Hematopoietic multipotent progenitor cell treated with erythropoietin and hydrocortisone succinate and interleukin-3 and kit ligand, for 4 days (in vitro differentiated cells): ENCODE measurements at places on chromosomes 7 and 10.

DNA sequence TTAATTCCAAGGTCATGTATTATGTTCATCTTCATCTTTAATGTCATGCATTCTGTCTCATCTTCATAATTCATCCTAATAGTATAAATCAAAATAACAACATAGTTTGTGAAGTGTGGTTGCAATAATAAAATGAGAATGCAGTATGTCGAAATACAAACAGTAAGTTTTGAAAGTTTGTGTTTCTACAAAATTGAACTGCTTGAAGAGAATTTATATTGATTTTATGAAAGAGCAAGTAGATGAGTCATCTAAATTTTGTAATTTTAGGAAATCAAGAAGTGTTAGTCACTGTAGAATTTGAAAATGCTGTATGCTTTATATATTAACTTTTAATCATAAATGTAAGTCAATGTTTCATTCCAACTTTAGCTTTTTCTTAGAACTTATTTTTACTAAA, 190.5 kb upstream of the PPP1R3A start:
- no peak for DNase-seq

DNA sequence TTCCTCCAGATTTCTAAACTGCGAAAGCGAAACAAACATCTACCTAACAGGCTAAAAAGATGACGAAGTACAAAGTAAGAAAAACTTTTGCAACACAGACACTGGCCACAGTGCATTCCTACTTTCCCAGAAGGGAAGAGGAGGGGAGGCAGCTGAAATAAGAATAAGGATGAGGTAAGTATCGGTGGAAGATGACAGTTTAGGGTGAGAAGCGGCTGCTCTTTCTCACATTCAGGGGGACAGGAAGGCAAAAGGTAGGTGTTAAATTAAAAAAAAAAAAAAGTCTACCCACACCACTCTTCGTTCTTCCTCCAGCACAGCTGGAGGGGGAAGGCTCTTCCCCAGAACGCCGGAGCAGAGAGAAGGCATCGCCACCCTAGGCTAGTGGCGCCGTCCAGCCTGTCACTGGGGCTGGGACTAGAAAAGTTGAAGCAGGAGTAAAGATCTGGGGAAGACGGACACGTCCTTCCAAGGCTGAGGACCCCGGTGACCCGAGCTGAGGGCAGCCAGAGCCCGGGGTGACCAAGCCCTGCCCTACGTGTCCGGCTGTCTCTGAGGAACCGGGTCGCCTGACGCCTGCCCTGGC, 846 bp downstream of the DNAJC1 start:
- DNase-seq = peak; percentile 60

- no peak for DNase-seq
Observed at GRCh38 chr7:35802102-35802466, 1.2 kb downstream of the SEPTIN7 start.

DNA sequence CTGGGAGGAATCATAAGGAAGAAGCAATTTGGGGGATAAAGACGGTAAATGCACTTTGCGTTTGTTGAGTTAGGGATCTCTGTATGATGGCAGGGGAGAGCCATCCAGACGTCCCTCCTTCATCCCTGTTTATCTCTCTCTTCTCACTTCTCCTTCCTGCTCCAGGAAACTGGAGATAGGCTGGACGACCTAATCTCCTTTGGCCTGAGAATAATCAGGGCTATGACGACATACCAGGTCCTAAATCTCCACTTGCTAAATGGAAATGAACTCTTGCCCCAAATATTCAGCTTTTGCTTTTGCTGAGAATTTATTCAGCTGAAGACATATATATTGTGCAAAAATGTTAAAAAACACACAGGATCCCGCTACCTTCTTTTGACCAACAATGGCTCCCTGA, 182.9 kb upstream of the INHBA start:
- DNase-seq = no peak

DNA sequence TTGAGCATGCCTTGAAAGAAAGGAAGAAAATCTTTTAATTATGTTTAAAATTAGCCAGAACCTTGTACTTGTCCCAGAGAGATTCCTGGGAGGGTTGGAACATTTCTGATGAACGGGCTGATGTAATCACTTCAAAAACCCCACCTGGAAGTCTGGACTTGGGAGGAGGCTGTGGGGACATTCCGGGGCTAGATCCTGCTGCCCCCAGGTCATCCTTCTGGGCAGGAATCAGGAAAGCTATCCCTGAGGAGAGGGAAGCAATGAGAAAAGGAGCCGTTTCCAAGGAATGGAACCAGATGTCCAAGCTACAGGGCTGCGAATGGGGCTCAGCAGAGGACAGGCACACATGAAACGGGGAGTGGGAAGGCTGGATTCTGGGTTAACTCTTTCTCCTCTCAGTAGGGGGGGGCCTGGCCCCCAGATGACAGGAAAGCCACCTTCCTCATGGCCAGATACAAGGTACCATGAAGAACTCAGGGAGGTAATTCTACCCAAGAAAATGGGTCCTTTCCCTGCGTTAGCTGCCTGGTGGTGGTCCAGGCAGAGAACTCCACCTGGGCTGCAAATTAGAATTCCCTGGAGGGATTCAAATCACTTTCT, 280.1 kb downstream of the TCF7L2 start:
- no peak for DNase-seq

DNA sequence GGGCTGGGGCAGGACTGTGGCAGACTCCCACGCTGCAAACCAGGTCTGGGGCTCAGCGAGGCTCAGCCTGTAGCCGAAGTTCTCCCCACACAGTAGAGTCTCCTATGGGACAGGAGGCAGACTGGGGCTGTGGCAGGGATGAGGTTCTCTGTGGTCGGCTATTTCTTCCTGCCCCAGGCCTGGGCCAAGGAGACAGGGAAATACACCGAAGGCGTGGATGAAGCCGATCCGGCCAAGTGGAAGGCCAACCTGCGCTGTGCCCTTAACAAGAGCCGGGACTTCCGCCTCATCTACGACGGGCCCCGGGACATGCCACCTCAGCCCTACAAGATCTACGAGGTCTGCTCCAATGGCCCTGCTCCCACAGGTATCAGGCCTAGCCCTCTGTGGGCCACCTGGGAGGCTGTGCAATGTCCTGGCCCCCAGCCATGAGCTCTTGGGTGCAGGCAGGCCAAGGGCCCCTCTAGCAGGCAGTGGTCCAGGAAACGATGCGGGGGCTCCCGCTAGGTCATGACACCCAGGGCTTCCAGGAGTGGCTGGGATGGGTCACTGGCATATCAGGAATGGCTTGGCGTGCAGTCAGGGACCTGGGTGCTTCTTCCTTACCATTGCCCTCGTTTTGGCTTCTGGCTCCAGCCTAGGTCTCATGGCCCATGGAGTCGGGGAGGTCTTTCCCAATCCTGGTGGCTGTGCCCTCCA, 8.1 kb downstream of the IRF5 start:
- no peak for DNase-seq

DNA sequence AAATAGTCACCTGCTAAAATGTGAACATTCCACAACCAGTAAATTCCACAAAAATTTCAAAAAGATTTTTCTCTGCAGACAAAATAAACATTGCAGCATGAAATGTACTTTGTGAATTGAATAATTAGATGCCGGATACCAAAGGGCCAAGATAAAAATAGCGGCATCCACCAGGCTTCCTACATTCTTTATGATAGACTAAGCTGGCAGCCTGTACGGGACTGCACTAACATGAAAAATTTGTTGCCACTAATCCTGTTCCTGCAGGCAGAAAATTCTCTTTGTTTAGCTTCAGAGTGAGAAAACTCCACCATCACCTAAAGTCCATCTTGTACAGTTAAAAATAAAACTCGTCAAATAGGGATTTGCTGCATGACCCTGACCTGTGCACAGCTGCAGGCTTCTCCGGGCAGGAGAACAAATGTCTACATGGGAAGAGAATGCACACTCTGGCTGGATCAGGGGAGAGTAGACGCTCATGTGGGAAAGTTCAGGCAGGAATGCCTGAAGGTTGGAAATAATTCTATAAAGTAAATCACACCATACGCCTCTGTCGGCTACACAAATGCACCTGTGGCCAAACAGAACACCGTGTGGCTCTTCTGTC, 15.6 kb upstream of the ADO start:
- DNase-seq = no peak

GRCh38 chr10:14185316-14186045, 145.2 kb downstream of the FRMD4A start:
- DNase-seq = peak; percentile 85

DNA sequence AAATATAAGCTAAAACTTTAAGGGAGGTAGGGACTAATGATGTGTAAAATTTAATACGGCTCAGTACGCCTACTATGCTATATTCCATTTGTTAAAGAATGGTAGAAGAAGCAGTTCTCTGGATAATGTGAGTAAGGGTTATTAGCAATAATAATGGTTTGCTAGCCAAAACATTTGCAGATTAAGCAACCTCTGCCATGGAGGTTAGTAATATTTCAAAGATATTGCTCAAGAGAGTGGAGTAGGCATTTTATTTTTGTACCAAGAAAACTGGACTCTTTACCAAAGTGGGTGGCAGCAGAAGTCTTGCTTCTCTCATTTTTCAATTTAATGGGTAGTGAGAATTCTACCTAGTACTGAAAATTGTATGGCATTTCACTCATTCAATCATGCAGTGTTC, 158.9 kb upstream of the TMEM106B start:
- no peak for DNase-seq

- DNase-seq = peak; percentile 99
Observed at GRCh38 chr10:17428351-17429097, 25.9 kb downstream of the ST8SIA6 start.

DNA sequence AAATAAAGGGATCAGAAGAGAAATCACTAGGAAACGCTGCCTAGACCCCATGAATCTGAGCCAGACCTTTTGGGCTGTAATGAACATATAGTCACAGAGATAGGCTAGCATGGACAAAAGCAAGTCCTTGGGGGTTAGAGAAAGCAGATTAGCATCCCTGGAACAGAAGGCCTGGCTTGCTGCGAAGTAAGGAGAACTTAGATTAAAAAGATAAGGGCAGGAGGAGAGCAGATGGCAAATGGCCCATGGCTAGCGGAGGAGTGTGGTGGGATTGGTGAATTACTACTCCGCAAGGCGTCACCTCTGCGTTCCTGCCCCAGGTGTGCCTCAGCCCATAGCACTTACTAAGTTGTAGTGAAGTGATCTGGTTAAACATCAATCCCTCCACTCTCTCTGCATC, 92.3 kb upstream of the ZNF438 start:
- no peak for DNase-seq

DNA sequence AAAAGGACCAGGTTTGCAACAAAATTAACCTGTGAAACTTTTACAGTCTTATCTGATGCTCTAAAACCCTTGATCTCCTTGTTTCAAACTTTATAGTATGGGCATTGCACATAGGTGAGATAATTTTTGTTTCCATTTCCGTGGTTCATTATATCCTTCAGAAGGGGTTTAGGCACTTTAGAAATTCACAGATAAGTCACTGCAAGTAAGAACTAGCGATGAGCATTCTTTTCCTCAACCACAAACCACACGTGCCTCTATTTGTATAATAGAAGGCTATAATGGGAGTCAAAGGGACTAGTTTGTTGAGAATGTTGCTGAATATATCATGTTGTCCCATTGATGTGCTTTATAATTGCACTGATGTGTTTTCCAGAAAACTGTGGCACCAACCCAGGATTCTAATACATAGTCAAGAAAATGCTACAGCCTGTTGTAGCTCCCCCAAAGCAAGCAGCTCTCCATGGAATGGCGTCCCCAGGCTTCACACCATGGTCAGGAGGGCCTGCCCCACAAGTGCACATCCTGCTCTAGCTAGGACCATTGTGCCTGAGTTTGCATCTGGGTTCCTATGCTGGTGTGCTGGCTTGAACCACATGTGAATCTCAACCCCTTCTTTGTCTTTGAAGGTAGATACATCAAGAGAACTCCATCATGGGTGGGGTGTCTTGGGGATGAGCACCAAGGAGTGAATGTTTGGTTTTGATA, 14.0 kb upstream of the ATXN7L1 start:
- no peak for DNase-seq

DNA sequence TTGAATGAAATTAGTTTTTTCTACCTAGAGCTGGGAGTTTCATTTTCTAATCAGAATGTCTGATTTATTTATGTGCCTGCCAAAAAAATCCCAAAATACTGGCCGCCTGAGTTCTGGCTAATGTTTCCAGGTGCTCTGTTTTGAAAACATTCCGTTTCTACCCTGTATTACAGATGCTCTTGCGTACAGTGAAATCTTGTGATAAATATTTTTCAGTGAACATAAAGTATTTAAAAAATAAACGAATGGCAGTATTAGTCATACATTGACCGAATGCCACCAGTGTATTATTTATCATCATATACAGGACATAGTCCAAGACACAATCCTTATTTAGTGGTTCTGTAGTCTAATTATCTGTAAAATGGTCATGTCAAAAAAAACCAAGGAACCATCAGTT, 102.8 kb downstream of the KAT6B start:
- no peak for DNase-seq

DNA sequence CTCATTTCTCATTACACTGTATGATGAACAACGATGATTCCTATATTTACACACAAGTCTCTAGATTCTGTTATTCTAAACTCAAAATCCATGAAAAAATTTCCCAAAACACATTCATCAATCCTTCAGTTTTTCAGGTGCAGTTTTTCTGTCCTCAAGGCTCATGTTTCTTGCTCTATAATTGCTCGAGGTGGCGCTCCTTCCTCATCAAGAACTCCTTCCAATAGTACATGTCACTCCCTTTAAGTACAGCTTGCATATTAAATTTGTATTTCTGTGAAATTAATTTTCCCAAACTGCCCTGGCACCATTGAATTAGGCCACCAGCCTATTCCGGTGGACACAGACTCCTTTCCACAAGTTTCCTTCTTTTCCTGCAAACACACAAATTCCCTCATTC, 188.7 kb upstream of the MINDY3 start:
- DNase-seq = no peak

GRCh38 chr7:54037873-54038272, 504.3 kb upstream of the VSTM2A start:
- no peak for DNase-seq

- DNase-seq = no peak
Observed at GRCh38 chr10:116737627-116738327, 4.6 kb downstream of the HSPA12A start.

GRCh38 chr7:6279937-6280336, 7.5 kb upstream of the CYTH3 start:
- DNase-seq = no peak

GRCh38 chr7:128373606-128374005, 12.1 kb upstream of the PRRT4 start:
- no peak for DNase-seq

DNA sequence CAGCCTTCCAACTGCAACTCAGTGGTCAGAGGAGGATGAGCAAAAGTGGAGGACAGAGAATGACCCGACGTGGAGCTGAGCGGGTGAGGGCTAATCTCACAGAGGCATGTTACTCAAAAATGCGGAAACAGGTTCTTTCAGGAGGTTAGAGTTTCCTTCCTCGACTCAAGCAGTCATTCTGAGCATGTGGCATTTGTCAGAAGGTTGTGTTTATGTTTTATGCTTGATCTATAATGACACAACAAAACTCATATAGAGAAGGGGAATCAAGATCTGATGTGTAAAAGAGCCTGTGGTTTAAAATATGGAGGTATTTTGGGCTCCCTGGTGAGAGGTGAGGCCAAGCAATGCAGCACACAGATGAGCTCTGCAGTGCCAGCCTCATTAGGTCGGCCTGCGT, 311.4 kb downstream of the ADARB2 start:
- DNase-seq = peak; percentile 83
